HEK293T (cell line): ENCODE measurements at places on chromosomes 16 and 17.

DNA sequence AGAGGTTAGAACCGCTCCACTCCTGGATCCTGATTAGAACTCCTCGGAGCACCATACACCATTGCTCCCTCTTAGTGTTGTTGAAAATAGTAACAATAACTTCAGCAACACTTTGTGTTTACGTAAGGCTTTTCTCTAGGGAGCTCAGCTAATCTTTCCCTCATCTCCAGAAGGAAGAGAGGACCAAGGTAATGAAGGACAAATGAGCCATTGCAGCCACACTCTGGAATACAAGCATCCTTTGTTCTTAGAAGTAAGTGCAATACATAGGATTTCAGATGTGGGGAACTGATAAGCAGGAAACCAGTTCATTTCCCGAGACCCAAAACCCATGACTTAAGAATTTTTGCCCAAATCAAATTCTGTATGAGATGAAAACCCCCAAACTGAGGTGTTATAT is 22.9 kb upstream of the ZNF652 start:
- DNase-seq: no peak

DNA sequence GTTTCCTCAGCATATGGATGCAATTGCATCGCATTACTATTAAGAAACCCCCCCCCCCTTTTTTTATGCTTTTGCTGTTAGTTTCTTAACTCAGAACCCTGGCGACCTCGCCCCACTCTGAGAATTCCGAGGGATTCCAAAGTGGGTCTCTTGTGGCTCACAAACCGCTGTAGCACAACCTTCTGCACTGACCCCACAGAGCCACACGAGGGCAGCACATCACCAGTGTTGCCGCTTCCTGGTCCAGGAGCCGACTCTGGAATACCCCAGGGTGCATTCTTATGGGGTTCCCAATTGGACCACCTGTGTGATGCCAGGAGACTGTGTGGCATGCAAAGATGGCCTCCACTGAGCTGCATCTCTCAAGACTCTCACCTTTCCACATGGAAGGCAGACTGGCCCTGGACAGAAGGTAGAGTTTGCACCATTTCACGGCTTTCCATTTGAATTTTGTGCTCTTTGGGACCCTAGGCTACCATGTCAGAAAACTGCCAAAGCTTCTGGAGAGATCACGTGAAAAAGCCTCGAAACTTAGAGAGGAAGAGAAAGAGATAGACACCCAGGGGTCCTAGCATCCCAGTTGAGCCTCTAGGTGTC is 432.7 kb upstream of the ASIC2 start:
- peak; percentile 47 for DNase-seq

DNA sequence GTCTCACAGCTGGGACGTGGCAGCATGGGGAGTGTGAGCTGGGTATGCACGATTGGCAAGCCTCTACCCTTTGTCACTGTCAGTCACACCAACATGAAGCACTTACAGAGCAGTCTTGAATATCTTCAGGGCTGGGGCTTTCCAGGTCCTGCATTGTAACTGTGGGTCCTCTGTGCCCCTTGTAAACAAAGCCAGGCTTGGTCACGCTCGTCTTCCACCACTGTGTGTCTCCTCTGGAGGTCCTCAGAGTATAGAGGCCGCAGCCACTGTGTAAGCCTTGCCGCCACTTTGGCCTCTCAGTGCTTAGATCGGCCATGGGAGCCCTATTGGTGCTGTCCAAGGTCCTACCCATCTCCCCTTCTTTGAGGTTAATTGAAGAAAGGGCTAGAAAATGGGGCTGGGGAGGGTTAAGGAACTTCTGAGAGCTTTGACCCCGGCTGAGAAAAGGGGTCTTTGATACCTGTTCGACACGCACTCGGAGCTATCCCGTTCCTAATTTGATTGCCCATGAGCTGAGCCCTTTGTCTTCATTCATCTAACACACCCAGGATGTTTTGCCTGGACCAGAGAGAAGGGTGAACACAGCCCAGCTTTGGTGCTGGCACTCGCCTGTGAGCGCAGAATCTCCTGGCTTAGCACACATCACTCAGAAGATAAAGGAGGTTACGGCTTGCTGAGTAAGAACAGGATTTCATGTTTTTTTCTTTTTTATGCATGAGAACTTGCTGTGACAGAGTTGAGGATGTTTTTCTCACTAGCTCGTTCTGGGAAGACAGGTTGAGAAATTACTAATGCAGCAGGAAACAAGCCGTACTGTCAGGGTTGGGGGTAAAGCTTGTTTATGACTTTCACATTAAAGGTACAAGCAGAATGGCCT is 267.9 kb downstream of the CPPED1 start:
- no peak for DNase-seq

DNA sequence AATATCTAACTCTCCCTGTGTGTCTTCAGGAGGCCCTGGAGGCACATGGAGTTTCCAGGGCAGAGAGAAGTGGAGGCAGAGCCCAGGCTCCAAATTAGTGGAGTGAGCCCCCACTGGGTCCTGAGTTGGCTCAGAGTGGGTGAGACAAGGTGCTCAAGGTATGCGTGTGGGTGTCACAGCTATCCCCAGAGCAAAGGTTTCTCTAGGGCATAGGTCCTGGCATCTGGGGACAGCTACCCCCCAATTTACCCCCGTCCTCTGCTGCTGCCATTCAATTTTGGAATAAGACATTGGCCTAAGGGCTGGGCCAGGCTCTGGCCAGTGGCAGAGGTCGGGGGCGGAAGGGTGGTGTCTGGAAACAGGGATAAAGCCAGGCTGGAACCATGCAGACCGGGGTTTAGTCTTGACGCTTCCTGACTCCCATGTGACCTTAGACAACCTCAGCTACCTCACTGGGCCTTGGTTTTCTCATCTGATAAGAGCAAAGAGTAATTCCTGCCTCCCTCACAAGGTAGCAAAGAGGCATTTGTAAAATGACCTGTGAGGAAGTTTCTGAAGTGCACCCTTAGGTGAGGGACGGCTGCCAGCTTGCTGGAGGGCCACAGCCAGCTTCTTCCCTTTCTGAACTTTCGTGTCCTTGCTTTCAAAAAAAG is 78.2 kb upstream of the TMEM97 start:
- no peak for DNase-seq

GRCh38 chr17:27519550-27519949 is 63.3 kb downstream of the KSR1 start:
- DNase-seq: no peak

- DNase-seq: no peak
Measured at GRCh38 chr16:27568077-27568476, 18.1 kb downstream of the KATNIP start.

DNA sequence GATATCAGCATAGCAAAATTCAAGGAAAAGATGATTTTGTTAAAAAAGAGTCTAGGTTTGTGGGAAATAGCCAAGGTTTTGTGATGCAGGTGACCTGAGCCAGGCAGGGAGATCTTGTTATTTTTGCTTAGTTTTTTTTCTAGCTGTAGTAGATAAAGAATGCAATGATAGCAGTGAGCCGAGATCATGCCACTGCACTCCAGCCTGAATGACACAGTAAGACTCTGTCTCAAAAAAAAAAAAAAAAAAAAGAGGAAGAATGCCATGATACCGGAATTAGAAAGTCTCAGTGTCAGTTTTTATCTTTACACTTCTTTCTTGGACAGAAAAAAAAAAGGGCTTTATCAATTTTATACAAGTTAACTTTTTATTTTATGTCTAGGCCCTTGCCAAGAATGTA is 27.5 kb downstream of the TMEM238L start:
- no peak for DNase-seq

GRCh38 chr17:79866791-79867518 is 27.7 kb upstream of the CBX4 start:
- no peak for DNase-seq

DNA sequence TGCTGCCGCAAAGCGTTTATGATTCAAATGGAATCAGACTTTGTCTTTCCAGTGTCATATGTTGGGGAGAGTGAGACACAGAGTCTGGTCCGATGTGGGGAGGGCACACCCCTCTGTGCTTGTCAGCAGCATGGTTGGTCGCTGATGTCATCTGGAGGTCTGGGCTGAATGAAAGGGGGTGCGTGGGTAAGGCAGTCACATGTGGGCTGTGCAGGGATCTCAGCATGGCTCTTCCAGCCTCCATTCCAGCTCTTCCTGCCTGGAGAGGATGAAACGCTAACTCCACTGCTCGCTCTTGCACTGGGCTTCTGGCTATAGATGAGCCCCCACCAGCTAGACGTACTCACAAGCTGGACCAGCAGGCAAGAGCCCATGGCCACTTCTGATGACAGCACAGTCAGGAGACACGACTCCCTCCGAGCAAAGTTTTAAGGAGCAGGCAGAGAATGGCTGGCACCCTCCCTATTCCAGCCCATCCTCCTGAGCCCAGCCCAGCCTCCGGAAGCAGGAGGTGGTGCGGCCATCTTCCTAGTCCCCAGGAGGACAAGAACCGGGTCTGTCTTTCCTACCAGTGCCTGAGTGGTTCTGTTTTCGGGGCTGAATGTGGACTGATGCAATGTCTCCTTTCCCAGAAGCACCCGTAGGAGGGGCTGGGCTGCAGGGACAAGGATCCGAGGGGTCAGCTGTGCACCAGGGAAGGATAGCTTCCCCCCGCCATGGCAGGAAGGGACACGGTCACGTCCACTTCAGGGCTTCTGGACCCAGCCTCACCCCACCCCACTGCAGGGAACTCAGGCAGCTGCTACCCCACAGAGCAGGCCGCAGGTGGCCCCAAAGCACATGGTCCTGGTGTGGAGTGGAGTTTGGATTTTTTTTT is 41.5 kb upstream of the CBFA2T3 start:
- no peak for DNase-seq

- peak; percentile 64 for DNase-seq
Measured at GRCh38 chr16:20849589-20850390, 43.5 kb downstream of the REXO5 start.

DNA sequence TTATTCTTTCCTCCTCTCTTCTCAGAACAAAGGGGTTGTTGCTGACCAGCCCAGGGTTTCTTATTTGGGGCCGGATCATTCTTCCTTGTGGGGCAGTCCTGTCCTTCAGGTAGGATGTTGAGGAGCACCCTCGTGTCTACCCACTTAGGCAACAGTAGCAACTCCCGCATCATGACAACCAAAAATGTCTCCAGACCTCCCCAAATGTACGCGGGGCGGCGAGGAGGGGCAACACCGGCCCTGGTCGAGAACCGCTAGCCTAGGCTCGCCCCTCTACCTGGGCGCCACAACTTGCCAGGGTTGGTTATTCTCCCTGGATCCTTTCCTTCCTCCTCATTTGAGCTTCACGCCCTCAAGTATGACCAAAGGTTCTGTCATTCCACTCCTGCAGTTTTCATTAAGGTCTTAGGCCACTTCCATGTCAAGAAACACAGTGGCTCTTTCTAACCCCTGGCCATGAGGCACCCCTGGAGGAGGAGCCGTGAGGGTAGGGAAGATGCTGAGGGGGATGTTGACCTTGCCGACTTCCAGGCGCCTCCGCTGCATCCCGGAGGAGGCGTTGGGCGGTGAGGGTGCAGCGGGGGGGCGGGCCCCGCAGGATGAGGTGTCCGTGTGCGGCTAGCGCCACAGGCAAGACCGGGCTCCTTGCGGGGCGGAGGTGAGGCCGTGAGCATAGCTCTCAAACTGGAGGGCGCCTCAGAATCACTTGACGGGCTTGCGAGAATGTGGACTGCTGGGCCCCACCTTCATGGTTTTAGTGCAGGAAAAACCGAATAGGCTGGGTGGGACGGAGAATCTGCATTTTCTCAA is 712 bp upstream of the SPECC1 start:
- peak; percentile 43 for DNase-seq

GRCh38 chr16:2025878-2026460 is 733 bp upstream of the NHERF2 start:
- no peak for DNase-seq

GRCh38 chr17:43782913-43783680 is 2.9 kb downstream of the CFAP97D1 start:
- no peak for DNase-seq

DNA sequence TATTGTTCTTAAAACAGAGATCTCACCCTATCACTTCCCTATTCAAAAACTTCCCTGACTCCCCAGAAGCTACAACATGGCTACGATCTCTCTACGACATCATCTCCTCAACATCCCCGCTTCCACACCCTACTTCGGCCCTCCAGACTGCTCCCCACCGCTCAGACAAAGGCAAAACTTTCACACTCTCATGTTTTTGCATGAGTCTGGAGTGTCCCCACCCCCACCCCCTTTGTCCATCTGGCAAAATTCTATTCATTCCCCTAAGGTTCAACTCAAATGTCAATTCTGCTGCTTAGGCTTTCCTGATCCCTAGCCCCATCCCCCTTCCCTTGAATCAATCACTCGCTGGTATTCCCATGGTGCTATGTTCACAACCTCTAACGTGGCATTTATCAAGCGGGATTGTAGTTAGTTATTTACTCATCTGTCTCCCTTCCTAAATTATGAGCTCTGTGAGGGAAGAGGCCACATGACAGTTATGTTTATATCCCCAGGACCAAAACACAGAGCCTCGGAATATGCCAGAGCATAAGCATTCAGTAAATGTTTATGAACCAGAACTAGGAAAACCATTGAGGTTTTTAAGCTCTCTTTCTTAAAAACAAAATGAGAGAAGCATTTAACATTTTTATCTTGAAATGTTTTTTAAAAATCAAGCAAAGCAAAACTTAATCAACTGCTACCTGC is 55.9 kb downstream of the STX8 start:
- DNase-seq: no peak

GRCh38 chr16:75537776-75538175 is 1.9 kb upstream of the CHST5 start:
- no peak for DNase-seq

- no peak for DNase-seq
Measured at GRCh38 chr16:23499801-23500200, 10.5 kb downstream of the GGA2 start.

- DNase-seq: no peak
Measured at GRCh38 chr17:67613961-67614360, 103.8 kb upstream of the NOL11 start.

DNA sequence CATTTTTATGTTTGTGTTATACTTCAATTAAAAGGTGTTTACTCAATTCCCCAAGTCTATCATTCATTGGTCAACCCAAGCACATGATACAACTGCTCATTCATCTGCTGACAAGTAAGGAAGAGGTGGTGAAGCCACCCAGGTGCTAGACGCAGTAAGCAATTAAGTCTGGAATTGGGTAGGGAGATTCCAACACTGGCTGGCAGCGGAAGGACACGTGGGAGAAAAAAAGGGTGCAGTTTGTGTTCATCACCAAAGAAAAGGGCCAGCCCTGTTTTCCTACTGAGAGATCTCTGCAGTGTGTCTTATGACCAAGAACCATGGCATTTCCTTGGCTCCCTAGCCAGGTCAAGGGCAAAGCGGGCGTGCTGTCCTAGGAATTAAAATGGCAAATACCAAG is 11.8 kb upstream of the ZNF23 start:
- no peak for DNase-seq

DNA sequence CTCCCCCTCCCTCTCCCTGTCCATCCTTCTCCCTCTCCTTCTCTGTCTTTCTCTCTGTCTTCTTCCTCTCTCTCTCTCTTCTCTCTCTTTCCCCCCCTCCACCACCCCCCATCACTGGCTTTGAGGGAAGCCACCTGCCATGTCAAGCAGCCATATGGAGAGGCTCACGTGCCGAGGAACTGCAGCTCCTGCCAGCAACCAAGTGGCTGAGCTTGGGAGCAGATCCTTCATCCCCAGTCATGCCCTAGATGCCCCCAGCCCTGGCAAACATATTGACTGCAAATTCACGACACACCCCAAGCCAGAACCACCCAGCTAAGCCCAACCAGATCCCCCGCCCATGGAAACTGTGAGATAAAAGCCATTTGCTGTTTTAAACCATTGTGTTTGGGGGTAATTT is 40.9 kb upstream of the RBFOX3 start:
- peak; percentile 1 for DNase-seq
